ENCODE measurements at places on chromosomes 7 and 10.

- no peak for DNase-seq
Measured at GRCh38 chr10:113006656-113007342, 56.8 kb downstream of the TCF7L2 start.

DNA sequence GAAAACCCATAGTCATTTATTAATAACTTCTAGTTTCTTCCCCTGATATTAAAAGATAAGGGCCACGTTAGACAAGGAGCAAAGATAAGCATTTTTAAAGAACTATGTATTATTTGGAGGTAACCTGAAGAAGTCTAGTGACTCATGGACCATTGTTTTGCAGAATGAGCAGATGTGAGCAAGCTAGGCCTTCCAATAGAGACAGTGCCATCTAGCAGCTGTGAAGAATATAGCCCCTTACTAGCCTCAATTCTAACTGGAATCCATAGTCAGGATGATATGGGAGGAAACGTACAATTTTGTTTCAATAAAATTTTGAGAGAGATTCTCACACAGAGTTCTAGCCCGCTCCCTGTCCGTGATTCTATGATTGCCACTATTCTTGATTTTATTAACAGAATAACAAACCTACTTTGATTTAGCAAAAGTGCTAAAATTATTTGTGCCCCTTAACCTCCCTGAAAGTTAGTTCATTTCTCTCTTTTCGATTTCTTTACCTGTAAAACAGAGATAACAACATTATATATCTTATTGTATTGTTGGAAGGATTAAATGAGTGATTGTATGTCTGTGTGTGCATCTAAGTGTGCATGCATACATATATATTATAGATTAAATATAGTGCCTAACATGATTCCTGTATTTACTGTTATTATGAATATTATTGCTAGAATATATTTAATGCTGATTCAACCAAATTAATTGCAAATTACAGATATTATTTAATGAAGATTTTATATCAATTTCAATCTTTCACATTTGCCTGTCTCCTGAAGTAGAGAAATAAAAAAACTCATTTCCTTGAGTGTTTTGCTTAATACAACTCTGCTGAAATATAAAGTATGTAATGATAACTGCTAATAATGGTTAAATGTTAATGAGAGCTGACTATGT lies 22.7 kb downstream of the FAM237B start:
- DNase-seq: no peak

GRCh38 chr7:124480821-124481290 lies 284.7 kb downstream of the GPR37 start:
- no peak for DNase-seq

GRCh38 chr10:21368728-21369425 lies 156.6 kb downstream of the SKIDA1 start:
- DNase-seq: peak; percentile 49

DNA sequence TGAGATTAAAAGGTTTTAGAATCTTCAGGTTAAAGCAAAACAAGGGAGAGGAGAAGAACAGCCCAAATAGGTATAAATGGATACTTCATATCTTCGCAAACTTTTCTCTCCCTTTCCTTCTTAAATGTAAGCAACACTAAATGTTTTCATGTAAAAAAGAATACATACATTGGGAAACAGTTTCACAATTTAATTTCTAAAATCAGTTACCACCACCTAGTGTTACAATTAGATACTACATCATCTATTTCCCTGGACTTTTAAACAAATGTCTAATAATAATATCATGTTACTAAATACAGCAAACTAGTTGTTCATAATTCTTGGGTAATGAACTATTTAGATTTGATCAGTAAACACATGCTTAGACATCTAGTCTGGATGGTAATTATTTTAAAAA lies 35.8 kb downstream of the MINDY3 start:
- DNase-seq: no peak

DNA sequence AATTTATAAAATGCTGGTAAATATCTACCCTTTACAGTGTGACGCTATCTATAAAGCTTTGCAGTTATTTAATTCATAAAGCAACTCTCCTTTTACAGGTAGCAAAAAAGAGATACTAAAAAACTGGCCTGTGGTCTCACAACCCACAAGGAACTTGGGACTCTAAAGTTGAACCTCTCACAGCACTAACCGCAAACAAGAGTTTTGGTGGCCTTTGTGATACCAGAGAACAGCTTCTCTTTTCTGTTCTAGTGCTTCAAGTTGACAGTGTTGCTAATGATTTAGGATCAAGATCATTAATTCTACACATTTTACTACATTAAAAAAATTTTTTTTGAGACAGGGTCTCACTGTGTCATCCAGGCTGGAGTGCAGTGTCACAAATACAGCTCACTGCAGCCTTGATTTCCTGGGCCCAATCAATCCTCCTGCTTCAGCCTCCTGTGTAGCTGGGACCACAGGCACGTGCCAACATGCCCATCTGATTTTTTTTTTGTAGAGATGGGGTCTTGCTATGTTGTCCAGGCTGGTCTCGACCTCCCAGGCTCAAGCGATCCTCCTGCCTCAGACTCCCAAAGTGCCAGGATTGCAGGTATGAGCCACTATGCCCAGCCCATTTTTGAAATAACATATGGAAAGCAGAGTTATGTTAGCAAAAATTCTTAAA lies 56.0 kb upstream of the ST8SIA6 start:
- DNase-seq: no peak

- no peak for DNase-seq
Measured at GRCh38 chr7:81415181-81415580, 354.7 kb downstream of the HGF start.

- no peak for DNase-seq
Measured at GRCh38 chr10:32381165-32381564, 34.2 kb upstream of the EPC1 start.

DNA sequence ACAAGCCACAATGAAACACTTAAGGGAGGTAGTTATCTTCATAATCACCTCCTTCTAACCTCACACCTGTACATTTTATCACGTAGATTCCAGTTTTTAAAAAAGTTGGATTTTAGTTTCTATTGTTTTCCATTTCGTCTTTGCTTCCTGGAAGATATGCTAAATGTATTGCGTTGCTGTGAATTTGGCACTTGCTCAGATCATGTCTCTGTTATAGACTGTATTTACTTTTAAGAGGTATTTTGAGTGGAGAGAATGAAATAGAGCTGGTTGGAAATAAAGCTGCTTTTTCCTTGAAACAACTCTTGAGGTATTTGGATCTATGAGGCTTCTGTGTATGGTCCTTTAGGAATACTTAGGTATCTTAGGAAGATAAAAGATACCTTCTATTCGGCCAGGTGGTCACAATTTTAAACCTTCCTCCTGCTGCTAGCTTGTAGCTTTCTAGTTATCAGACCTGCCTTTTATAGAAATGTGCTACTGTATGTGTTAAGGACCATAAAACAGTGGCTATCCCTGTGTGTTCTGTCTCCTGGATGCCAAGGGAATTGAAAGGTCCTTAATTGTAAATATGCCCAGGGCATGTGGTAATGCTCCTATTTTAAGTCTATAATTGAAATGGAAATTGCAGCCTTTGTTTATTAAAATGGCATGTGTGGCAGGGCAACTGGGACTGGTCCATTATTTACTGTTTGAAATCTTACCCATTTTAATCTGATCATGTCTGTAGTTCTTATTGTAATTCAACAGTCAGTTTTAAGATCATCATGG lies 147.7 kb downstream of the SND1 start:
- no peak for DNase-seq

DNA sequence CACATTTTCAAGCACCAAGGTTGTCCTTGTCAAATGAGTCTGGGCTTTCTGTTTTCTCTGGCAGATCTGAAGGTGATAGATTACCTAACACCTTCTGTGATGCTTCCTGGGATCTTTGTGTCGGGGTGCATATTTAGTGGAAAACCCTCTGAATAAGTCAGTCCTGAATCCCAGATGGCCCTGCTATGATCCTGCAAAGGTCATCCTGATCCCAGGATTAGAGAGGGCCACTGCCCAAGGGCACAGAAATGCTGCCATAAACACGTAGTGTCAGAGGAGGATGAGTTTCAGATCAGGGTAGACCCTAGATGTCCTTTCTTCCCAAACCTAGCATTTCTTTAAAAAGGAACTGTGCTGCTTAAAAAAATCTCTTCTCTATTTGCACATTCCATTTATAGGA lies 19.0 kb downstream of the AGR2 start:
- DNase-seq: no peak

DNA sequence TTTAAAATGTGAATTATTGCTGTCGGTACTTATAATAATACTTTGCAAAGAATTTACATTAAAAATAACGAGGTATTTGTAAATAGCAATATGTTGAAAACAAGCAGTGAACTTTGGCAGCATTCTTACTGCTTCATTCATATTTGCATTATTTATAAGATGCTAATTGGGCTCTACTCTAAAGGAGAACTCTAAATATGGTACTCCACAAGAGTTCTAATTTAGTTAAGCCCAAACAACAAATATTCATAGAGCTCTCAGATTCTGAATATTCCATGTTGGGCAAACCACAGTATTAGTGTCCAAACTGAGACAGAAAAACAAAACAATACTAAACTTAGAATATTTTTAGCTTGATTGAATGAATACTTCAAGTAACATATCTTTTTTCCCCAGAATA lies 904.4 kb upstream of the LRRTM3 start:
- DNase-seq: no peak

GRCh38 chr10:11285171-11285570 lies 267.5 kb downstream of the CELF2 start:
- no peak for DNase-seq

DNA sequence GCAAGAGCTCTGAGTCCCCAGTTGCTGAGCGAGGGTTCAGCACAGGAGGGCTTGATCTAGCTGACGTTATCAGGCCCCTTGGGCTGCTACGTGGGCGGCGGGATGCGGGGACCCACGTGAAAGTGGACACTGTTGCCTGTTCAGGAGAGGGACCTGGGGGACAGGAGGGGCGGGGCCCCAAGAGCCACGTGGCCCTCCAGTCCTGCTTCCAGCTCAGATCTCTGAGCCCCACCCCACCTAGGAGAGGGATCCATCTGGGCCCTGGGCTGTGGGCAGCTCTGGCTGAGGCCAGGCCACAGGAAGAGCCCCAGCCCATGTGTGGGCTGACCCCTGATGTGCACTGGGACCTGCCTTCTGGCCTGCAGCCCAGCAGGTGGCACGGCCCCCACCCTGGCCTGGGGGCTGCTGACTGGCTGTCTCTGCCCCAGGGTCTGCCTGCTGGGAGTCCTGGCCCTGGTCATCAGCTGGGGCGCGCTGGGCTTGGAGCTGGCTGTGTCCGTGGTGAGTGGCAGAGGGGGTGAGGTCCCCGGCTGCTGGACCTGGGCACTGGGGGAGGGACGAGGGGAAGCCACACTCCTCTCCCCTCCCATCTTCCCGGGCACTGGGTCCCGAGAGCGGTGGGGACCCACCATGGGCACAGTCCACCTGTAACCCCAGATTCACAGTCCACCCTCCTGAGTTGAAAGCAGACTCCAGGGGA lies 17.5 kb downstream of the TTYH3 start:
- DNase-seq: no peak

DNA sequence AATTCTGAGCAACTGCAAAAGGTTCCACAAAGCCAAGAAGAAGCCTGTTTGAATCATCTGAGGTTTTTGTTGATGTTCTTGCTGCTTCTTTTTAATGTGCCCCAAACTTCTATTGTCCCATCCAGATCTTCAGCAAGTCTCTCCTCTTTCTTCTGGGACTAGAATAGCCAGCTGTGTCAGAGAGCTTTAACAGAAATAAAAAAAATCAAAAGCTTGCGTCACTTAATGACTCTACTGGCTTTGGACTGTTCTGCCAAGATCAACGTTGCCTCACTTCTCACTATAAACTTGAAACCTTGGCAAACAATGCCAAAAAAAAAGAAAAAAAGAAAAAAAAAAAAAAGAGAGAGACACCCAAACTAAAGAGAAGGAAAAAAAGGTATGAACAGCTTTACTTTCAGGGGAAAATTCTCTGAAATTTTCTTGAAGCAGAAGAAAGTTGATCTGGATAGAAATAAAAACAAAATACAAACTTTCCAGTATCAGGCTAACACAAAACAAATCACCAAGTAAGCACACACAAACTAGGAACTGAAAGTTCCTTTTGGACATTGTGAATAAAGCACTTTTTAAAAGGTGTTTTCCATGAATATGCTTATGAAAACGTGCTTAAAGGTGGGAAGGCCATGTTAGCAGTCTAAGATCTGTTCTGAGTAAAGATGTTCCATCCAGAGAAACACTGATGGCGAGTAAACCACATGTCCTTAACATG lies 14.8 kb downstream of the USP54 start:
- DNase-seq: no peak

DNA sequence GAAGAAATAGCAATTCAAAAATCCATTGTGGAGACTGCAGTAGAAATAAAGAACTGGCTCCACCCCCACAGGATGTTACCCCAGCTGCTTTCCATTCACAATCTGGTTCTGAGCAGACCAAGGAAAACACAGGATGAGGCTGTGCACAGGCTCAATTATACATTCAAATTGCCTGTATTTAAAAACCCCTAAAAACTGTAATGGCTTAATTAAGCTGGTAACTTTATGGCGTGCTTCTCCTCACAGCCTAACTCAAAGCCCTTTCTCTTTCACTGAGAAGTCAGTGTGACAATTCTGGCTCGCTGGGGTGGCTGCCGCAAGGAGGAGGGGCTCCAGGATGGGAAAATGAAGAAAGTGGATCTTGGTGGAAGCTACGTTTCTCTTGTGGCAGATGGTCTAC lies 1191.1 kb downstream of the SORCS1 start:
- no peak for DNase-seq

- no peak for DNase-seq
Measured at GRCh38 chr10:11237571-11237970, 219.9 kb downstream of the CELF2 start.

All from omental fat pad (tissue), 4 donors.